Globus pallidus (tissue), 1 donor: ENCODE measurements at places on chromosomes 11 and 22.

DNA sequence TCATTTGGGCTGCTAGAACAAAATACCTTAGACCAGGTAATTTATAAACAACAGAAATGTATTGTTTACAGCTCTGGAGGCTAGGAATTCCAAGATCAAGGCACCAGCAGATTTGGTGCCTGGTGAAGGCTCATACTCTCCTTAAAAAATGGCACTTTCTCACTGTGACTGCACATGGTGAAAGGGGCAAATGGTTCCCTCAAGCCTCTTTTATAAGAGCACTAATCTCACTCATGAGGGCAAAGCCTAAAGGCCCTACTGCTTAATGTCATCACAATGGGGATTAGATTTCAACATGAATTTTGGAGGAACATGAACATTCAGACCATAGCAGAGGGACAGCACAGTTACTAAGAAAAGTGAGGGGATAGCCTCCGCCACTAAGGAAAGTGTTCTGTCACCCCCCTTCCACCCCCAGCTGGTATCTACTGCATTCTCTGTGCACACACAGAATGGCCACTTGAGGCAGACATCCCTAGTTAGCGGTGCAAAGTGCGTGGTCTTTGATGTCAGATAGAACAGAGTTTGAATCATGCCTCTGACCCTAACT is 47.2 kb upstream of the CEP295 start:
- DNase-seq, result no peak

- no peak for DNase-seq
Measured at GRCh38 chr11:34798985-34799384, 117.2 kb downstream of the APIP start.

- no peak for DNase-seq
Measured at GRCh38 chr11:19954899-19955298, 205.4 kb downstream of the DBX1 start.

- DNase-seq, result no peak
Measured at GRCh38 chr11:109208121-109208520, 213.9 kb upstream of the C11orf87 start.

DNA sequence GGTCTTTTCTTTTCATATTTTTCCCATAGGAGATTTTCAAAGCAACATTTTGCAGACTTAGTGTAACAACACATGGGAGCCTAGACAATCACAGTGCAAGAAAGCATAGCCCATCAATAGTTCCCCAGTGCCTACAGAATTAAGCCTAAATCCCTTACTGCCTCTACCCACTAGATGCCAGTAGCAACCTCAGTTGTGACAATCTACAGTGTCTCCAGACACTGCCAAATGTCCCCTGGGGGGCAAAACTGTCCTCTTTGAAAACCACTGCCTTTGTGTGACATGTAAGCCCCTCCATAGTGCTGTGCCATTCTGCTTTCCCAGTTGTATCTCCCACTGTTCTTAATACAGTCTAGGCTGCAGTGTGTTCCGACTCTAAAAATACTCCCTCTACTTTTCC is 1329.0 kb downstream of the LRRC4C start:
- DNase-seq, result peak; percentile 79

- no peak for DNase-seq
Measured at GRCh38 chr11:134363592-134363991, 31.8 kb downstream of the GLB1L2 start.

- no peak for DNase-seq
Measured at GRCh38 chr22:44326491-44326885, 13.7 kb upstream of the SHISAL1 start.

- no peak for DNase-seq
Measured at GRCh38 chr11:131916638-131917037, 546.2 kb downstream of the NTM start.

- peak; percentile 70 for DNase-seq
Measured at GRCh38 chr11:2380807-2381350, 3.8 kb downstream of the CD81 start.

DNA sequence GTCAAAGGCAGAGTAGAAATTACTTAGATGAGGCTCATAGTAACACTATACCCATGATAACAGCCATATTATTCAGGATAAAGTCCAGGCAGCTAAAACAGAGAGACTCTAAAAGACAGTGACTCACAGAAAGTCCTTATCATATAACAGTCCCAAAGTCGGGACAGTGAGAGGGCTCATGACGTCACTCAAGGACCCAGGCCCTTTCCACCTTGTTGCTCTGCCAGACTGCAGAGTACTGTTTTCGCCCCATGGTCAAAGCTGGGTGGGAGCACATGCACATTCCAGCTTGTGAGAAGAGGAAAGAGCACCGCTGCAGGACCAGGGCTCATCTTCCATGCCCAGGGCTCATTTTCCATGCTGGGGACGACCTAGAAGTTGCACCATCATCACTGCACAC is 29.4 kb upstream of the NUP50 start:
- no peak for DNase-seq

- DNase-seq, result no peak
Measured at GRCh38 chr22:37376643-37377042, 50.6 kb downstream of the ELFN2 start.
